ENCODE measurements at places on chromosomes 16 and 17.

DNA sequence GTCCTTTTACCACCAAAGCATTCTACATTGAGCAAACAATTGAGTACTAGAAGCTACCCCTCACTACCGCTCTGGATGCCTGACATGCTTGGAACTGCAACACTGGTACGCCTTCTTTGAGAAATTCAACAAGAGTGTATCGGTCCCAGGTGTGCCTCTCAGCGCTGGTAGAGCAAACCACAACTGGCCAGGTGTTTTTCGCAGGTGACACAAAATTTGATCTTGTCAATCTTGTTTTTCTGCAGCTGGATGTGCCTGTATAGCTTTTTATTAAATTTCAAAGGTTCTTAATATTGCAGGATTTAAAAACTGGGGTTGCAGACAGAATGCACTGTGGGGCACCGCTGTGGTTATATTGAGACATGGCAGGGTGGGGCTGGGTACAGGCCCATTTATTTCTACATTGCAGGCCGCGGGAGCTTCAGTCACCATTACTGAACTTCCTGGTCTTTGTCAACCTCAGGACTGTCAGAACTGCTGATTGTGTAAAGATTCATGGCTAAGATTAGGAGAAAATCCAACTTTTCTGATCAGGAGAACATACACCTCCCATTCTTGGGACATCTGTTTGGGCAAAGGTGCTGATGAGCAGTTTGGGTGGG is 4.5 kb upstream of the SNX20 start:
- no peak for DNase-seq

GRCh38 chr16:24005577-24005976 is 169.8 kb downstream of the PRKCB start:
- no peak for DNase-seq

GRCh38 chr17:34126496-34126895 is 128.6 kb upstream of the CCL2 start:
- DNase-seq = no peak

GRCh38 chr17:4602041-4602440 is 17.7 kb downstream of the SMTNL2 start:
- DNase-seq = no peak

- no peak for DNase-seq
Measured at GRCh38 chr17:50212121-50212843, 10.9 kb upstream of the COL1A1 start.

DNA sequence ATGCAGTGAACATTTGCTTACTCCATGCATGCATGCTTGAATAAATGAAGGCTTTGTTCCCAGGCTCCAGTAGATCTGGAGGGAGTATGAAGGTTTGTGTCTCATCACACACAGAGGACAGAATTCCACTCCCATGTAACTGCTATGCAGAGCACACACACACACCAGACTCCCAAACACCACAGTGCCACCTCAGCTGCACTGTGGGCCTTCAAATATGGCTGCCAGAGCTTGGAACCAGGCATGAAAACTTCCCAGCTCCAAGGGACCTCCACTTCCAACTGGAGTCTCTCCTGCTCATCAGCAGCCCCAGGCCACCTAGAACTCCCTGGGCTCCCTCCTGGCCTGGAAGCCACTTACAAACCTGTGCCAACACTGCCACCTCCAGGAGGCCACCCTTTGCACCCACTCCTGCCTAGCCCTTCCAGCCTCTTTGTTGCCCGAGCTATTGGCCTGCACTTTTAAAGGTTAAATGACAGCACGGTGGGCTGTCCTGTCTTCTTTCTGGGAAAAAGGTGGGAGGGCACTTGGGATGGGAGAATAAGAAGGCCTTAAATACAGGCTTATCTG is 151.2 kb downstream of the ZNF423 start:
- DNase-seq = no peak

DNA sequence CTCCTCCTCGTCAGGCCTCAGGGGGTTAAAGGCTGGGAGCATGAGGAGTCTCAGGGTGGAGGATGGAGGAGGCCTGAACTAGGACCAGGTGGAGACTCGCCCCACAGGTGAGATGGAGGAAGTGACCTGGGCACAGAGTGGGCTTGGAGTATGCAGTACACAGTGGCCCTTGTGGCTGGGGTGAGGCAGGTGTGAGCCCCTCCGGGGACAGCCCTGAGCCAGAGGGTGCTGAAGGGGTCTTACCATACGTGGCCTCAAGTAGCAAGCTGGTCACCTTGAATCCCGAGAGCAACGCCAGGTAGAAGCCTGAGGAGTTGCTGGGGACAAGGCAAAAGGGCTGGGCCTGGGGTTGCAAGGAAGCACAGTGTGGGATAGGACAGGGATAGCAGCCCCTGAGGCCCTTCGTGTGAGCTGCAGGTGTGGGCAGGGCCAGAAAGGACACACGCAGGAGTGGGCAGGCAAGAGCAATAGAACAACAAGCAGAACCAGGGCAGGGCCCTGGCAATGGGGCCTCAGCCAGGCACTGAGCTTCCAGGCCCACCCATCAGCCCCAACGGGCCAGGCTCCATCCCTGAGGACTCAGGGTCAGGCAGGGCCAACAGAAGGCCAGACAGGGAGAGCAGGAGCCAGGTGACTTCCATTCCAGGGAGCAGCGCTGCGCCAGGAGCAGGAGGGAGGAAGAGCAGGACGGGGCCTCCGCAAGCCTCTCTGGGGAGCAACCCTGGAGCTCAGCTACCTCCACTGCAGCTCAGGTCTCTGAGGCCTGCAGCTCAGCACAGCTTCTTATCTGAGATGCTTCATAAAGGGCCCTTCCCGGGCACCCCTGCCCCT is 64.2 kb upstream of the TNRC6C start:
- no peak for DNase-seq

DNA sequence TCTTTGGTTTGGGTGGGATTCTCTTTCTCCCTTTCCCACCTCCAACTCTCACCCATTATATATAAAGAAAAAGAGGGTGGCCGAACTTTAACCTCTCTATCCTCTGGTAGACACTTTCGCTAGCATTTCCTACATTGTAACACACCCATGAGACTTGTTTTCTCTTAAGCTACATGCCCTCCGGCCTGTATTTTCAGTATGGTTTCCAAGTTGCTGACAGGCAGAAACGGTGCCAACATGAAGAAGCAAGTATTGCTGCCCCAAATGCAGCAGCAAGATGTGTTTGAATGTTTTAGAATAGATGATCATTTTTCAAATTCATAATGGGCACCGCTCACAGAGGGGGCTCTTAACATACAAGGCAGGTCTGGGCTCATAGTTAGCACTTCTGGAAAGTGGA is 18.7 kb upstream of the CYB5B start:
- DNase-seq = no peak

- DNase-seq = no peak
Measured at GRCh38 chr17:71494062-71494855, 626.6 kb upstream of the SOX9 start.

- DNase-seq = no peak
Measured at GRCh38 chr16:72195609-72196008, 23.7 kb upstream of the PMFBP1 start.

- no peak for DNase-seq
Measured at GRCh38 chr17:67221062-67221998, 23.7 kb downstream of the HELZ start.

GRCh38 chr17:28492352-28493310 is 13.5 kb upstream of the FOXN1 start:
- no peak for DNase-seq

- no peak for DNase-seq
Measured at GRCh38 chr17:19421926-19422325, 10.9 kb downstream of the RNF112 start.

DNA sequence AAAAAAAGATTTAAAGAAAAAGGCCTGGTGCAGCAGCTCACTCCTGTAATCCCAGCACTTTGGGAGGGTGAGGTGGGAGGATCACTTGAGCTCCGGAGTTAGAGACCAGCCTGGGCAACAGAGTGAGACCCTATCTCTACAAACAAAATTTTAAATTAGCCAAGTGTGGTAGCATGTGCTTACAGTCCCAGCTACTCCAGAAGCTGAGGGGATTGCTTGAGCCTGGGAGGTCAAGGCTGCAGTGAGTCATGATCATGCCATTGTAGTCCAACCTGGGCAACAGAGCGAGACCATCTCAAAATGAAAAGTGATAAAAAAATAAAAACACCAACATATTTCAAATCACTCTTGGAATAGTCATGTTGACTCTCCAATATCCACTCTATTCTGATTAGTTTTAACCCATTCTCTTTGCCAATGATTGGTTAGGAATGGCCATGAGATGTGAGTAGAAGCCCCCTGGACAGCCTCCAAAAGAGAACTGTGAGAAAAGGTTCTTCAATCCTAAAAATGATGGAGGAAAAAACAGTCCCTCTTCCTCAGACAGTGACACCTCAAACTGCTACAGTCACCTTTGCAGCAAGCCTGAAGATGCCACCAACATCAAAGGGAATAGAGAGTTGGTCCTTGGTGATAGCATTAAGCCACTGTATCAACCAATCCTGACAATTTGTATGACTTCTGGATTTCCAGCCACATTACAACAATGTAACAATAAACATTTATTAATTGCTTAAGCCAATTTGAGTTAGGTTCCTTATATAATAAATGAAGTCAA is 2.9 kb upstream of the KANSL1 start:
- DNase-seq = no peak

GRCh38 chr17:6994666-6995256 is 1.1 kb upstream of the ALOX12 start:
- DNase-seq = no peak

- no peak for DNase-seq
Measured at GRCh38 chr16:49516382-49517036, 142.9 kb downstream of the C16orf78 start.

DNA sequence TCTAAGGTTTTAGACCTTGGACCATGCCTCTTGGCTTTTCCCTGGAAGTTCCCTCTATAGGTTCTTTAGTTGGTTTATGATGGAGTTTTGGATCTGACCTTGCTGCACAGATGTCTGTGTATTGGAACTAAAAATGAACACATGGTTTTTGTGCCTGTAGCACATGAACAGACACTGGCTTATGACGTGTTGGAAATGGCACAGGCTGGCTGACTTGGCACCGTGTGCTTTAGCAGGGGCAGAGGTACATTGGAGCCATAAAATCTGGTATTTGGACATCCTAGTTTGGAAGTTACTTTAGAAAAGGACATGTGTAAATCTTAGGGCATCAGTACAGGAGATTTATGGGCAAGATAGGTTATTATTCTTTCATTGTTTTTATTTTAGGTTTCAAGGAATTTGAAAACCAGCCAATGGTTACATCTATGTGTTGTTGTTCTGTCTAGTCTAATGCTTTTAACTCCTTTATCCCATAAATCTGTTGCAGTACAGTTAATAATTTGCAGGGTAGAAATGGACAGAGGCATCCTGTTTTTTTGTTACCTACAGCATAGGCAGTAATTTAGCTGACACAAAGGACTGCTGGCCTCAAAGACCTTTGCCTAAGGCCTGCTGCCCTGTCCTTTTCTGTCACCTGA is 6.0 kb downstream of the SOCS7 start:
- no peak for DNase-seq

- no peak for DNase-seq
Measured at GRCh38 chr16:62665269-62665668, 629.0 kb upstream of the CDH8 start.

DNA sequence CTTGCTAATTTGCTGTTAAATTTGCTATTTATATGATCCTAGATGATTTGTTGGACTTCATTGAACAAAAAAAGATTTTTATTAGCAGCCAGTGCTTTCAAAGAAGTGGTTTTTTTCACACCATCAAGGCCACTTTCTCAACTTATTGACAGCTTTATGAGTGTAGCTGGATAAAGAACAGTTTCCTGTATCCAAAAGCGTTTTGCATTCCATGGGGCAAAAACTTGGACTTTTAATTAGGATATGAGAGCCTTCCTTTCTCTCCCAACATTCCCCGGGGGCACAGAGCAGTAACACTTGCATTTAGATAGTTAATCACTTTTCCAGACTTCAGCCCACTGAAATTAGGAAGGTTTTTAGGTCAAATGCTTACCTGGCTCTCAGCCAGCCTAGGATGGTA is 177.1 kb upstream of the ELAC2 start:
- DNase-seq = no peak

DNA sequence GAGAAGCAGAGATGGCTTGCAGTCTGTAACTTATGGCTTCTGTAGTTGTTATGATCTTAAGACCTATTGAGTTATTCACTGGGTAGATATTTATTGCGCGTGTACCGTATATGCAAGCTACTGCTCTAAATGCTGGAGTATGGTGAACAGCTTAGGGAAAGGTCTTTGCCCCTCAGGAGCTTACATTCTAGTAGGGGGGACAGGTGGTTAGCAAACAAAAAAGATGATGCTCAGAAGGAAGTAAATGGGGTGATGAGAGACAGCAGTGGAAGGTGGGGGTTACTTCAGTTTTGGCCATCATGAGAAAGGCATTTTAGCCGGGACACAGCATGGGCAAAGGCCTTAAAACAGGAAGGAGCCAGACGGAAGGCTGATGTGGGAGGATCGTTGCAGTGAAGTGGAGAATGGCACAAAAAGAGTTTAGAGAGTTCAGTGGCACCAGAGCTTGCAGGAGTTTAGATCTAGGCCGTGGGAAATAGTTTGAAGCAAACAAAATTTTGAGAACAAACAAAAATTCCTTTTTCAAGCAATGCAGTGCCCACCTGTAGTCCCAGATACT is 2.1 kb downstream of the ARMC7 start:
- DNase-seq = no peak

GRCh38 chr17:63809970-63810369 is 17.3 kb upstream of the PSMC5 start:
- no peak for DNase-seq

- DNase-seq = no peak
Measured at GRCh38 chr17:70187383-70187782, 18.1 kb downstream of the KCNJ2 start.

DNA sequence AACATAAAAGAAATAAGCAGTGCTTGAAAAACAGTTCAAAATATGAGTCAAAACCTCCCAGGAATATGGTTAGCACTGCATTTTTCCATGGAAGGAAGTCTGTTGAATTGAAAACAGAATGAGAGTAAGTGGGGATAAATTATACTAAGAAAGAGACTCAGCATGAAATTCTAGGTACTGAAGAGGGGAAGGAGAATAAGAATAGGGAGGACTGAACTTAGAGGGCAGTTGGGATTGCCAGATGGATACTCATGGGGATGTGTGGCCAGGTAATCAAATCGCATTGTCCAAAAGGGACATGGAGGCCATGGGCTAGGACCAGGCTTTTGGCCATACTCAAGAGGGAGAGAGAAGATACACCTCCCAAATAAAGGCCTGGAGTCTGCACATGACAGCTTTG is 247.9 kb downstream of the CDH13 start:
- DNase-seq = no peak

DNA sequence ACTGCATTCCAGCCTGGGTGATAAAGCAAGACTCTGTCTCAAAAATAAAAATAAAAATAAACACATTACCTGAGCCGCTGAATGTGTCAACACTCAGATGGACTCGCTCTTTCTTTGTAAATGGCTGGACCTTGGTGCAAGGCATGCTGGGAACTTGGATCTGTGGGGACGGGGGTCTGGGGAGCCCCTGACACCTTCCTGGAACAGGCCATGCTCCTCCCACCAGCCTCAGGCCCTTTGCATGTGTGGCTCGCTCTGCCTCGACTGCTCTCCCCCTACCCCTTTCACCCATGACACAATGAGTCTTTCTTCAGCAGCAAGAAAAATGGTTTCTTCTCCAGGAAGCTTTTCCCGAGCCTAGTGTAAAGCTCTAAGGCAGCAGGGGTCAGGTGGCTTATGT is 94.0 kb upstream of the CDH5 start:
- DNase-seq = no peak

GRCh38 chr16:77077256-77077922 is 113.6 kb upstream of the MON1B start:
- DNase-seq = no peak

GRCh38 chr17:60145006-60145935 is 4.5 kb upstream of the CA4 start:
- DNase-seq = no peak

GRCh38 chr16:66844342-66845079 is at the start of gene CA7:
TSS of gene CA7 (plus strand) at chr16:66844414. CDS start at chr16:66844488, 74 bp downstream.
- no peak for DNase-seq

GRCh38 chr17:7538050-7538449 is 10.8 kb upstream of the TNFSF12 start:
- no peak for DNase-seq
